ENCODE measurements at places on chromosomes 6 and 20. TPM values are rescaled to one million over a fixed set of nuclear protein-coding genes. Genes with fewer than 3 reads are reported as not detected.

- DNase-seq, result no peak
Measured at GRCh38 chr20:33686984-33687366, 790 bp upstream of the E2F1 start.

The LY6G5C gene
- total RNA-seq, result 3.5 TPM

- DNase-seq, result no peak
Measured at GRCh38 chr20:46135856-46136633, 17.9 kb downstream of the CD40 start.

GRCh38 chr6:24228681-24229255 is 102.8 kb downstream of the NRSN1 start:
- DNase-seq, result no peak

- no peak for DNase-seq
Measured at GRCh38 chr20:59159493-59160376, 3.9 kb upstream of the ZNF831 start.

DNA sequence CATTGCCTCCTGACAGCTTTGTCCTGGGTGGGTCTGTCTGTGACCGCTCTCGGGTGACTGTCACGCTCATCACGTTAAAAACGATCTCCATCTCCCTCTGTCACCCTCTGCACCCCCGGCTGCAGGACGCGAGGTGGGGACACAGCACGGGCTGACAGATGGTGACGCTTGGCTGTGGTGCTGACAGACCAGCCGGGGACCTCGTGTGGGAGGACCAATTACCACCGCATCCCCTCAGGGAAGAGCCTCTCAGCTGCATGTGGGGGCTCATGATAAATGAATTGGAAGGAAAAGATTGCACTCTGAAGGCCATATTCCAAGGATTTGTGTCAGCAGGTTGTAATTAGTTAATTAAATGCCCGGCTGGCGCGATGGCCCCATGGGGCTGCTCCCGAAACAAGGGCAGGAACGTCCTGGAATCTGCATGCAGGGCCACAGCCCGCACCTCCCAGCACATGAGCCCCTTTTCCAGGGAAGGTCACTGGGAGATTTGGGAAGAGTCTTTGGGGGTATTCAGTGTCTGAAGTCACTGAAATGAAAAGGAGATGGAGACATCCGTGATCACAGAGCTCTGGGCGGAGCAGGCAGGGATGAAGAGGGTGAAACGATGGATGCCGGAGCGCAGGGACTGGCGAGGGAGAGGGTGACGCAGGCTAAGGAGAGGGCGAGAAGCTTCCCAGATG is 87.1 kb downstream of the ERMARD start:
- DNase-seq, result no peak

The OPRL1 gene
- 10.5 TPM for total RNA-seq

The LPA gene
- total RNA-seq, result not detected

DNA sequence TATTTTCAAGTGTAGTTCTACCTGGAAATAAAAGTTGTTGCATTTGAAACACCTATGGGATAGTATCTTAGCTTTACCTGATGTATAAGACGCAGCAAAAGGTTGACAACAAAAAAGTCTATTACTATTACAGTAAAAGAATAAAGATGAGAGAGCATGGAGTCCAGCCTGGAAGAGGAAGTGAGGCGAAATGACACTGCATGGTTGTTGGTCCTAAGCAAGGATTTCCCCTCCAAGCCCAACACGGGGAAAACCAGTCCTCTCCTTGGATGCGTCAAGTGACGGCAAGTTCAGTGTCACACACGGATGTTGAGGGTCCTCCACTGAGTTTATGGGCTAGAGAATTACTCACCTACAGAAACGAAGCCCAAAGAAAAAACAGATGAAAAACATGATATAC is 51.7 kb downstream of the COL11A2 start:
- no peak for DNase-seq

DNA sequence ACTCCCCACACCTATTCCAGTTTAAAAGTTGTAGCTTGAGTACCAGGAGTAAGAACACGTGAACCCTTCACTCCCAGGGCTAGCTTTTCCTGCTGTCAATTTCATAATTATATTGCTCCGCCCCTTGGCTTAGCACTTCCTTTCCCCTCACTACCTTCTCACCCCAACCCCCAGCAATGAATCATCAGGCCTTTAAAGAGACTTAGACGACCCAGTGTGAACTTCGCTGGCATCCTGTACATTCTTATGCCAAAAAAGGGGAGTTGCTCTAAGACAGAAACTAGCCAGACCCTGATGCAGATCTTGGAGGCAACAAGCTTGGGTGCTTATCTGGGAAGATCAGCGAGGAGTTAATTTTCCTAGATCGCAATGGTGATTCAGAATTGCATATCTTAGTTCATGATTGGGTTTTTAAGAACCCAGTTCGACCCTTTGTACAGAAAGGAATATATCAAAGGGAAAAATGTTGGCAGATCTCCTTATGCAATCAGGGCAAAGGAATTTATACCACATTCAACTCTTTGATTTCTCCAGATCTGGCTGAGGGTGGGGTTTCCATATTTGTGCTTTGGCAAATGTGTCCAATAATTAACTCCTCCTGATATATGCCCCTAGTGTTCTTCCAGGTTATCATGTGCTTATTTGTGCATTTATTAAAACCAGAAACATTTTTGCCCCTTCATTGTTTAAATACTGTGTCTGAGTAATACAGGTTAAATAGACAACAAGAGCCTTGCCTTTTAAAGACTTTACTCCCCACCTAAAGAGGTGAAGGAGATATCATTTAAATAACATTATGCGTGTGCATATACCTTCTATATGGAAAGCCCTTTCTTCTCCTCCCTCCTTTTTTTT is 8.1 kb upstream of the ATXN1 start:
- DNase-seq, result no peak

The STX11 gene
- 32.3 TPM for total RNA-seq

The PAK5 gene
- not detected for total RNA-seq

- no peak for DNase-seq
Measured at GRCh38 chr6:16273256-16273655, 34.9 kb downstream of the GMPR start.

GRCh38 chr20:23308024-23308423 is 42.6 kb upstream of the NXT1 start:
- no peak for DNase-seq

- no peak for DNase-seq
Measured at GRCh38 chr20:14498772-14499171, 161.4 kb upstream of the FLRT3 start.
